ENCODE measurements at places on chromosomes 16 and 17.

DNA sequence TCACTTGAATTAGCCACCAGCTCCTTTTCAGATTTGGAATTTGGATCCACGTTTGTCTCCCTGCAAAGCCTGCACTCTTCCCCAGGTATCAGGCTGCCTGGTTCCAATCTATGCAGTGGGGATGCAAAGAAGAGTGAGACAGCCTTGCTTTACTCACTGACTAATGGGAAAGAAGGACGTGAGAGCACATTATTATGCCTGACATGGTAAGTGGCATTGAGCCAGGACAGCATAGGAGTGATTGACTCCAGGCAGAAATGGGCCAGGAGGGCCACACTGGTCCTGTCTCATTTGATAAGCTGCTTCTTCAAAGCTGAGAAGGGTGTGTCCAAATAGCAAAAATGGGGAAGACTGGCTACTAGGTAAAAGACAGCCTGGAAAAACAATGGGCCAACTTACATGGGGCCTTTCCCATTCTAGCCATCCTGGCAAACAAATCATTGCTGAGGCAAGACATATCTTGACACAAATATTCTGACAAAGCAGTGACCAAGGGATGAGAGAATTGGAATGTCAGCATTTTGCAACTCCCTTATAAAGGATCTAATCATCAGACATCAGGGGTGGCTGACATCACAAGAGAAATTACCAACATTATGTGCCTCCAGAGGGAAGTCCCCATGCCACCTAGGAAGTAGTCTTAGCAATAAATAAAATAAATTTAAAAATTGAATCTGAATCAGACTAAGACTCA lies 38.6 kb downstream of the CDH11 start:
- DNase-seq, result no peak

DNA sequence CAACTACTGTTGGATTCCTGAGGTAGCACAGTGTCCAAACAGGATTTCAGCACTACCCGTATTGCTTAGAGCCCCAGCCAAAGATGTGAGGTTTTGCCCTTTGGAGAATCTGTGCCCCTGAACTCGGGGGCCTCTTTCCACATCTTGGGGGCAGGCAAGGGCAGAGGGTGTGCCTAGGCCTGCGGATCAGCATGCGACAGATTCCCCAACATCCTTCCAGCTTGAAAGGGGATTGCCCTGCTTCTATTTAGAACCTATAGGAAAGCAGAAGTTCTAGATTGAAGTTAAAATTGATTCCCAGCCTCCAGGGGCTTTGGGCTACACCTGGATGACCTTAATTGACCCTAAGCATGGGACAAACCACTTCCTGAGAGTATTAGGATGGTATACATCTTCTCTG lies 19.6 kb downstream of the NOD2 start:
- no peak for DNase-seq

- DNase-seq, result no peak
Measured at GRCh38 chr17:37691807-37692206, 48.6 kb upstream of the DDX52 start.

GRCh38 chr16:71883168-71883848 lies 674 bp downstream of the ZNF821 start:
- peak; percentile 61 for DNase-seq

DNA sequence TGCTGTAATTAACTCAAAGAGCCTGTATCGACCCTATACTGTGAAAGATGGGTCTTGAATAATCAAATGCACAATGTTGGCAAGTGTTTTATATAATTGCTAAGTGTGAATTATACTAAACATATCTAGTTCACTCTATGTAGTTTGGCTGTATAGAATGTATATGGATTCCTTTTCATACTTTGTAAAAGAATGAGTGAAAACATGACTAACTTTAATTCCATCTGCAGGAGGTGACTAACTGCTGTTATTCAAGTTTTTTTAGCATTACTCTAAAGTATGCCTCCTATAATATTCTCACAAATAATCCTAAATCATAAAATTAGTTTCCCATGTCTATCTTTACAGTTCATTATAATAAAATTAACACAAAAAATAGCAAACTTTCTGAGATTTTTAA lies 394.0 kb upstream of the MON1B start:
- no peak for DNase-seq

DNA sequence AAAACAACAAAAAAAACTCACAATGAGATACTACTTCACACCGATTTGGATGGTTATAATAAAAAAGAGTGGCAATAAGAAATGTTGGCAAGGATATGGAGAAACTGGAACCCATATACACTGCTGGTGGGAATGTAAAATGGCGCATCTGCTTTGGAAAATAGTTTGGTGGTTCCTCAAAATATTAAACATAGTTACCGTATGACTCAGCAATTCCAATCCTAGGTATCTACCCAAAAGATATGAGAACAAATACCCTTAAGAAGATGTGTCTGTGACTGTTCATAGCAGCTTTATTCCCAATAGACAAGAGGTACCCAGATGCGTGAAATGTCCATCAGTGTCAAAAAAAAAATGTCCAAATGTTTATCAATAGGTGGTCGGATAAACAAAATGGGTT lies 7.2 kb downstream of the CPPED1 start:
- DNase-seq, result no peak

GRCh38 chr16:14427371-14427948 lies 202.6 kb downstream of the PARN start:
- DNase-seq, result no peak

DNA sequence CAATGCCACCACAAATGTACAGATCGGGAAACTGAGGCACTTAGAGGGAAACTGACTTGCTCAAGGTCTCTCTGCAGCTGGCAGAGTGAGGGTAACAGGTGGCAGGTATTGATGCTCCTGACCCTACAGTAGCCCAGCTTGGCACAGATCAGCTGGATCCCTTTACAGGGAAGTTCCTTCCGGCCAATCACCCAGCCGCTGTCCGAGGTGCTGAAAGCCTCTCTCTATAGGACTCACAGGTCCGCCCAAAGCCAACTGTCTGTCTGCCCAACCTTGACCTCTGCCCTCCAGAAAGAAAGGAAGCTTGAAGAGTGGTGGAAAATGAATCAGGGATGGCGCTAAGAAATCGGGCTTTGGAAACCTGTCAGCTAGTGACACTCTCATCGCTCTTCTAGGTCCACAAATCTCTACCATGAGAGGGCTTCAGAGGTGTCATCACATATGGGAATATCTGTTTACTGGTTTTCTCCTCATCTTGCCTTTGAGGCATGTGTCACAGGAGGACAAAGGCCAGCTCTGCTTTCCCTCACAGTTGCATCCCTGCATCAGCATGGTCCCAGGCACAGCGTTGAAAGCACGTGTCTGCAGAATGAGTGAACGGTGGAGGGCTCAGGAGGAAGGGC lies 246.2 kb downstream of the KATNIP start:
- DNase-seq, result no peak

DNA sequence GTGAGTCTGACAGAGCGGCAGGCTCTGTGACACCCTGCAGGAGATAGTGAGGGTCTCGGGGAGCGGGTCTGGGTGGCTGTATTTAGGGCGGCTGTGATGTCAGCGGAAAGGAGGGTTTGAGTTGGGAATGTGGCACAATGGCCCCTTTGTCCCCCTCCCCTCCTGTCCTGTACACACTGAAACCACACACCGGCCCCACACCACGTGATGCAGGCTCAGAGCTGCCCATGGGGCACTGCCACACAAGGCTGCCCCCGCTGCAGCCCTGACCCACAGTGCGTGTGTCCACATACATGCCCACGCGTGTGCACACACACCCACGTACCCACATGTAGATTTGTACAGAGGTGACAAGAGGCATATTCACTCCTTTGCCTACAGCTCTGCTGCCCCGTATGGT lies 15.3 kb downstream of the SGCA start:
- DNase-seq, result no peak

DNA sequence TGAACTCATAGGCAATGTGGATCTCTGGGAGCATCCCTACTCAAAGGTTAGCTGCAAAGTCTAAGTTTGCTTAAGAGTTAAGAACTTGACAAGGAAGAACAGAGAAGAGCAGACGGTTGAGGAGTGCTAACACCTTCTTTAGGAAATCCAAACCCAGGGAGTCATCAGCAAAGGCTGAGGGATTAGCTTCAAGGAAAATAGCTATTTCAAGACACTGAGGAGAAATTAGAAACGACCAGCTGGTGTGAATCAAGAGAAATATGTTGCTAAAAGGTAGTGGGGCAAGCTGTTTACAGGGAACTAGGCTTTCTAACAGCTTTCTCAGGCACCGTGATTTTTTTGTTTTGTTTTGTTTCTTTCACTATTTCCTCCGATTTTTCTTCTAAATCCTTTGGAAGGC lies 90.7 kb downstream of the CDH8 start:
- DNase-seq, result no peak

DNA sequence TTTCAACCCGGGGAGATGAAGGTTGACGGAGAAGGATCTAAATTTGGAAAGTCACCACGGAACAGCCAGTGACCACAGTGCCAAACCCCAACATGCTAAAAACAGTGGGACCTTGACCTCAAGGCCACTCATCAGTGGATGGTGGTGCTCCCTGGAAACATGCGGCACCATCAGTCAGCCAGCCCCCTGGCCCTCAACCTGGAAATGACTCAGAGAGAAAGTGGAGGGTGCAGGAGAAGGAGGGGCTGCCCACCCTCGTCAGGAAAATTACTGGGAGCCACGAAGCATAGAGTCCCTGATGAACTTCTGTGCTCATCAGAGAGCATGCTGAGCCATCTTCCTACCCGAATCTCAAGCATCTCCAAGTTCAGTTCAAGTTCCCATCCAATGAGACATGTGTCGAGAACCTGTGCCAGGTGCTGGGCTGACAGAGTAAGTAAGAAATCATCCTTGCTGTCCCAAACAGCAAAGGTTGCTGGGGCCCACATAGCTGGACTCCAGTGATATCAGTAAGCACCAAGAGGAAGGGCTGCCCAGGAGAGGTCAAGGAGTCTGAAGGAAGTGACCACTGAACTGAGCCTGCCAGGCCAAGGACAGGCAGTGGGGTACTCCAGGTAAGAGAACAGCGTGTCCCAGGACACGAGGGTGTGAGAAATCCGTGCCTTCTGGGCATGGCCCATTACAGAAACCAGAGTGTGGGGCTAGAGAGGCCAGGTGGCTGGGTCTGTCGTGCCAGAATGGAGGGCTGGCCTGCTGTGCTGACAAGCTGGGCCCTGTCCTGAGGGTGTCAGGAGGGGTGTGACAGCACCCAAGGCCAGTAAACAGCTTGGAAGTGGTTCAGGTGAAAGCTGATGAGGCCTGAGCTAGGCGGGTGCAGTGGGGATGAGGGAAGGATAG lies 5.2 kb downstream of the PECAM1 start:
- DNase-seq, result peak; percentile 40

- DNase-seq, result no peak
Measured at GRCh38 chr16:4628283-4628682, 3.7 kb downstream of the MGRN1 start.

- DNase-seq, result no peak
Measured at GRCh38 chr16:31194898-31195297, 7.7 kb downstream of the PYCARD start.

DNA sequence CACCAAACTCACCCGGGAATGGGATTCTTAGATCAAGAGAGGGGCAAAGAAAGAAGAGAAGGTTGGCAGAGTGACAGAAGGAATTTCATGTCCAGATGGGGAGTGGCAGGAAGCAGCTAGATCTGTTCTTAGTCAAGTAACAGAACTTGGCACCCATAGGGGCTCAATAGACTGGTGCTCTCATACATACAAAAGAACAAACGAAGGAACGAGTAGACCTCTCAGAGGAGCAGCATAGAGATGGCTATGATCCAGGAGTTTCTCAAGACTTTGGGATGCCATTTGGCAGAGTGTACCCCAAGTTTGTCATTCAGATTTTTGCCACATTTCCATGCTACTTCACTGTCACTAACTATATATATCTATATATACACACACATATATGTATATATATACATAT lies 47.9 kb downstream of the GINS3 start:
- DNase-seq, result no peak

DNA sequence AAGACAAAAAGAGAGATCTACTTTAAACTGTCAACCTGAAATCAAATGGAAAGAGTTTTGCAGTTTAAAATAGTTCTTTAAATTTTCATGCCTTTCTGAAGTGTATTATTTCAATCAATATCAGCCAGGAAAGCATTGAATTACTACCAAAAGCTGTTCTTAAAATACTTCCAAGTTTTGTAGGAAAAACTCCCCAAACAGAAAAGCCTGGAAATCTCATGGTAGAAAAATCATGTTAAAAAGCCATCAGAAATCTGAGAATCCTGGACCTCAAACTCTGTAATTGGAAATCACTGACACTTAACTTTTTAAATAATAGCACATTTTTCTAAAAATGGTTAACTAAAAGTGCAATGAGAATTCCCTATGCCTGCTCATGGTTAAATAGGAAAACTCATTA lies 63.3 kb upstream of the CNTNAP4 start:
- DNase-seq, result no peak

DNA sequence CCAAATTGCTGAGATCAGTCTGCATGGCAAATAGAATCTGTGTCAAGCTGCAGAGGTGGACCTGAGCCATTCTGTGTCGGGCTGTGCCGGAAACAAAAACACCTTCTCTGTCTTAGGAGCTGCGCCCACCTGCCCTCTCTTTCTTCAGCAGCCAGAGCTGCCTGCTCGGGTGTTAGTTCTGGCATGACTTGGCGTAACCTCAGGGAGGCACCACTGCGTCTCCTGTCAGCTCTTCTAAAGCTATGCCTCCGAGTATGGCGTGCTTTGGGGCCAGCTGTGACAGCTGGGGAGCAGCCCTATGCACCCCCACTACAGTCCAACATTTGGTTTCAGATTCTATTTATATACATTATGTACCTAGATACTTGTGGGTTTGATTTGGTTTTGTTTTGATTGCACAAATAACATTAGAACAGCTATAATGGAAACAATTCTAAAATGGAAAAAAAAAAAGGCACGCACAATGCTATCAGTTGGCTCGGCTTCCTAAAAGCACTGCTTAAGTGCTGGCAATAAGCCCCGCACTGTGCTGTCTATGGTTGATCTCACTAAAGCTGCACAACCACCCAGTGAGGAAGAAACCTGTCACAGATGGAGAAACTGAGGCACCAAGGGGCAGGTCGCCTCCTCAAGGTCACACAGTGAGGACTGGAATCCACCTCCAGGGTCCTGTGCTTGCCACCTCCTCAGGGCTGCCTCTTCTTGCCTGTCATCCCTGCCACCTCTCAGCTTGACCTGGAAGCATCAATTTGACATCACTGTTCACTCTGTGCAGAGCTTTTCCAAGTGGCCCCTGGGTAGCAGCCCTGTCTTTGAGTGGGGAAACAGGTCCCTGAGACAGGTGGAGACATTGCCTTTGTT lies 18.7 kb upstream of the ADGRG1 start:
- peak; percentile 65 for DNase-seq

DNA sequence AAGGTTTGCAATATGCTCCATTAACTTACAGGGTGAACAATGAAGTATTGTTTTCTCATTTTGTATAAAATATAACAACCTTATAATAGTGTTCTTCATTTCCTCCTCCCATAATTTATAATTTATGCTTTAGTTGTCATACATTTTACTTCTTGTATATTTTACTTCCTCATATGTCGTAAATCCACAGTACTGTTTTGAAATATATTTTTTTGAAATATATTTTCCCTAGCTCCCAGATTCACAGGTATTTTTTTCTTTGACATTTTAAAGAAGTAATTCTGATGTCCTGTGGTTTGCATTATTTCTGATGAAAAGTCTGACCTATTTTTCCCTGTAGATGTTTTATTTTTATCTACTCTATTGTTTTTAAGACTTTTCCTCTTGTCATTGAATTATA lies 52.7 kb downstream of the VMP1 start:
- no peak for DNase-seq

Data from CD4-positive, alpha-beta T cell treated with Interleukin-21 for 1 hour (primary cell).